ENCODE measurements at places on chromosomes 1 and 21.

DNA sequence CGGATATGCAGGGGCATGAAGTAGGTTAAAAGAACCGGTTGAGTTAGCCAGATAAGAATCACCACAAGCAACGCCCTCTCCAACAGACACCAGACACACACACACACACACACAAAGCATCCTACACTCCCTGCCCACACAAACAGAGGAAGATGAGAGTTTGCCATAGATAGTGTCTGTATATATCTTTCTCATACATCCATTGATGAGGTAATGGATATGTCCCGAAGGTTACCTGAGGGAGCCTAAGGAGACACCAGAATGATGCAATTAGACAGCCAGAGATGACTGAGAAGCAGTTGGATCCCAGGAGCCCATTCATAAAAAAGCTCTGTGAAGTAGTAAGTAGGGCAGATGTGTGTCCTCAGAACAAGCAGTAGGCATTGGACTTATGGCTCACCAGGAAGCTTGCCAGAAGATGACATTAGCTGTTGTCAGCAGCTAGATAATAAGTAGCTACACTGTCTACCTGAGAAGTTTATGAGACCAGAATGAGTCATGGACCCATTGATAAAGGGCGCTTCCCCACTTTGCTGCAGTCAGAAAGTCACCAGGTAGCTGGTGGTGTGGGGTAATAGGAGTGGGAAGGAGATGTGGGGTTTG, 247.0 kb downstream of the KCNT2 start:
- DNase-seq: no peak

DNA sequence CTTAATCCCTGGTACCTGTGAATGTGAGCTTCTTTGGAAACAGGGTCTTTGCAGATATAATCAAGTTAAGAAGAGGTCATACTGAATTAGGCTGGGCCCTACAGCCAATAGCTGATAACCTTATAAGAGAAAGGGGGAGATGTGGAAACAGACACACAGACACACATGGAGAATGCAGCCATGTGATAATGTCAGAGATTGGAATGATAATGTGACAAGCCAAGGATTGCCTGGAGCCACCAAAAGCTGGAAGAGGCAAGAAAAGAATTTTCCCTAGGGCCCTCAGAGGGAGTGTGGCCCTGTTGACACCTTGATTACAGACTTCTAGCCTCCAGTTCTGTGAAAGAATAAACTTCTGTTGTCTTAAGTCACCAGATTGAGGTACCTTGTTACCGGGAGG, 114.5 kb upstream of the SOD1 start:
- no peak for DNase-seq

- DNase-seq: no peak
These were observed 5.7 kb downstream of the PRDM15 start for GRCh38 chr21:41873426-41873825.

GRCh38 chr21:32929633-32930038, 96.1 kb upstream of the OLIG2 start:
- no peak for DNase-seq

- DNase-seq: no peak
These were observed 106.6 kb upstream of the POU3F1 start for GRCh38 chr1:38153066-38153777.

DNA sequence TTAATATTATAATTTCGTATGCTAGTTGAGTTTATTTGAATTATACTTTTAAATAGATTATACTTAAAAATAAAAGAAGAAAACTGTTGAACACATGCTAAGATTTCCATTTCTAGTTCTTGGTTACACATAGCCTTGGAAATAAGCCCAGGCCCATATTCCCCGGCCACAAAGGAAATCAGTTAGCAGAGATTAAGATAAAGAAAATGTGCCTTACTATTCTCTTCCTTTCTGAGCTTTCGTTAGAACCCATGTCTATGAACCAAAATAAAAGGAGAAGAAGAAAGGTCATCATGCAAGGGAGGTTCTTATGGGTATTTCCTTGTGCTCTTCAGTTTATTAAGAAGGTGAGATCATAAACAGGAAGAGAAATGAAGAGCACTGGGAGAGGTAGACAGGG, 32.3 kb upstream of the CRP start:
- no peak for DNase-seq

GRCh38 chr1:13935336-13935735, 235.3 kb downstream of the PRDM2 start:
- DNase-seq: no peak

DNA sequence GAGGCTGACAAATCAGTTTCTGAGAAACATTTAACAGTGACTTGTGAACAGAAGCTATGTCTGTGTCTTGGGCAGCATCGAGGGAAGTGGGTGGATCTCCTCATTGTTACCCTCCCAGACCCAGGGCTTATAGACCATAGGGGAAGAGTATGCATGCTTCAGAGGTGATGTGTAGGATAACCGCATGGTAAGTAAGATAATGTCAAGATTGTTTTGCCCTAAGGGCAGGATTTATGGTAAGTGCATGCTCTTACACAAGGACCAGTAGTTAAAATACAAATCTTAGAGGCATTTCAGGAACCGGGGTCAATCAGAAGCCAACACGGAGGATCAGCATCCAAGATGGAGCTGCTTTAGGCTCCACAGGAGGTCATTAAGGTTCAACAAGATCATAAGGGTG, 7.7 kb upstream of the PRMT2 start:
- no peak for DNase-seq

- no peak for DNase-seq
These were observed 108.2 kb downstream of the CDC7 start for GRCh38 chr1:91608876-91609275.

- peak; percentile 90 for DNase-seq
These were observed 38.0 kb downstream of the ZBTB8OS start for GRCh38 chr1:32612189-32612881.

- DNase-seq: no peak
These were observed 20.2 kb upstream of the RALGPS2 start for GRCh38 chr1:178704833-178705232.

Data from spleen (tissue), 13 donors.